ENCODE measurements at places on chromosomes 5 and 9.
A peak's percentile ranks its signal among the peaks of the same experiment; 100 is the strongest.

GRCh38 chr5:147203213-147203612 lies 31.6 kb upstream of the STK32A start:
- DNase-seq, result no peak

DNA sequence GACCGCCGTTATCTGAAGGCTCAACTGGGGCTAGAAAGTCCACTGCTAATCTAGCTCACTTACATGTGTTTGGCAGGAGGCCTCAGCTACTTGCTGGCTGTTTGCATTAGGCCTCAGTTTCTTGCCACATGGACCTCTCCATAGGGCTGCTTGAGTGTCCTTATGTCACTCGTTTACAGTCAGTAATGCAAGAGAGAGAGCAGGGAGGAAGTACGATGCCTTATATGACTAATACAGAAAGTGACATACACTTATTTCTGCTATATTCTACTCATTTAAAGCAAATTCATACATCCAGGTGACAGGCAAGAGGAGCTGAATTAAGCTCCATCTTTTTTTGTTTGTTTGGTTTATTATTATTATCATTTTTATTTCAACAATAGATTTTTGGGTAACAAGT lies 179.6 kb downstream of the LURAP1L start:
- no peak for DNase-seq

DNA sequence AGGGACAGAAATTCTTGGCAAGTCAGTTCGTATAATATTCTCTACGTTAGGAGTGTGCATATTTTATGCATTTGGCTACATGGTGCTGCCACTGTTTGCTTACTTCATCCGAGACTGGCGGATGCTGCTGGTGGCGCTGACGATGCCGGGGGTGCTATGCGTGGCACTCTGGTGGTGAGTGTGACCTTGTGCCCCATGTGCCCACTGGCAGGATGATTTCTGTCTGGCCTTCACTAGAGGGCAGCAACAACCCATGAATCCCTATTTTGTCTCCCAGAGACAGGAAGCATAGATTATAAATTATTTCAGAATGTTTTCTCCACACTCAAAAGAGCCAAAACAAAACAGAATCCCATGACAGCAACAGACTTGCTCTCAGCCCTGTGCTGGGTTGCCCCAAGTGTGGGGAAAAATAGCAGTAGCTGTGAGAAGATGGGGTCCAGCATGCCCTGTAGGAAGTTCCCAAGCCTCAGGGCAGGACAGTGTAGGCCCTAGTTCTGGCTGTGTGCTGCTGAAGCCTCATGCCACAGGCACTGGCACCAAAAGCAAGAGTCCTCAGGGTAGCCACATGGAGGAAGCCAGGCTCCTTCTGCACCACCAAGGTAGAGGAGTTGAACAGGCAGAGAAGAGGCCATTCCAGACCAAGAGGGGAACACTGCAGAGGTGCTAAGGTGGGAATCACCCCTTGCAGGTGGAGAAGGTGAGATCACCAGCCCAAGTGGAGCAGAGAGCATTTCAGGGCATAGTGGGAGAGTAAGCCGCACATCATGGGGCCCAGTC lies 16.0 kb downstream of the SLC22A5 start:
- DNase-seq, result no peak

DNA sequence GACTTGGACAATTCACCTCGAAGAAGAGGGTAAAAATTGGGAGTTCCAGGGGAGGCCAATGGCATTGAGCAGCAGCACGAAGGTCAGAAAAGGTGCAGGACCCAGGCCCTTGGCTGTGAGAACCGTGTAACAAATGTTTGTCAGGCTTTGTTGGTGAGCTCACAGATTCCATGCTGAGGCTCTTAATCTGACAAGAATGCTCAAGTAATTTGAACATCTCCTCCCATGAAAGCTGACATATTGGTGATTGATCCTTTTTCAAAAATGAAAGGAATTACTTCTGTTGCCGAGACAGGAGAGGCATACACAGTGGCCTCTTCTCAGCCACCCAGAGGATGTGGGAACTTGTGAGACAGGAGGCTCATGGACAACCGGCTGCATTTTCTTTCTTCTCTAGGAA lies 11.6 kb downstream of the RAI14 start:
- no peak for DNase-seq

DNA sequence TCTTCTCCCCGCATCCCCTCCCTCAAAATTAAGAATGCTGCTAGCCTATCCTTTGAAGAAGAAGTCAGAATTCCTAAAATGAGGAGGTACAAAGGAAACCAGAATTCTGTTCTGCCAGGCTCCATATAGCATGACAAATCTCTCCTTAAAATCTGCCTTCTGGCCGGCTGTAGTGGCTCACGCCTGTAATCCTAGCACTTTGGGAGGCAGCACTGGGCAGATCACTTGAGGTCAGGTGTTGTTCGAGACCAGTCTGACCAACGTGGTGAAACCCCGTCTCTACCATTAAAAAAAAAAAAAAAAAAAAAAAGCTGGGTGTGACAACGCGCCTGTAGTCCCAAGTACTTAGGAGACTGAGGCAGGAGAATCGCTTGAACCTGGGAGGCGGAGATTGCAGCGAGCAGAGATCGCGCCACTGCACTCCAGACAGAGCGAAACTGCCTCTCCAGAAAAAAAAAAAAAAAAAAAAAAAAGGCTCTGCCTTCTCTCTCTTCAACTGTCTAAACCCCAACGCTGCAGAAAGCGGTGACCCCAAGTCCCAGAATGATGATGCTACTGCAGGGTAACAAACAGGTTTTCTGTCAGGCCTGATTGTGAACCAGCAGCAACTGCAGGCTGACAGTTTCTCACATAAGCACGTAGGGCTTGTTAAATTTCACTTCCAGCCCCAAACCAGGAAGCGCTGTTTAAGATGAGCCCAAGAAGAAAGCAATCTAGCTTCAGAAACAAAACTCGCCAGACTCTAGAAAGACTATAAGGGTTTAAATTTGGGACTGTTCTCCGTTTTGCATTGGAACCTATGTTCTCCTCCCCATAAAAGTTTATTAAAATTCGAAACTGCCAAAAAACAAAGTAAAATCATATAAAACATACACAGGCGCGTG lies 963 bp upstream of the CAST start:
- DNase-seq, result peak; percentile 69

GRCh38 chr9:111937781-111938426 lies 41.3 kb downstream of the UGCG start:
- no peak for DNase-seq

GRCh38 chr5:132235340-132235739 lies 7.7 kb upstream of the P4HA2 start:
- no peak for DNase-seq

- no peak for DNase-seq
Measured at GRCh38 chr5:139149477-139150199, 48.5 kb downstream of the SIL1 start.

DNA sequence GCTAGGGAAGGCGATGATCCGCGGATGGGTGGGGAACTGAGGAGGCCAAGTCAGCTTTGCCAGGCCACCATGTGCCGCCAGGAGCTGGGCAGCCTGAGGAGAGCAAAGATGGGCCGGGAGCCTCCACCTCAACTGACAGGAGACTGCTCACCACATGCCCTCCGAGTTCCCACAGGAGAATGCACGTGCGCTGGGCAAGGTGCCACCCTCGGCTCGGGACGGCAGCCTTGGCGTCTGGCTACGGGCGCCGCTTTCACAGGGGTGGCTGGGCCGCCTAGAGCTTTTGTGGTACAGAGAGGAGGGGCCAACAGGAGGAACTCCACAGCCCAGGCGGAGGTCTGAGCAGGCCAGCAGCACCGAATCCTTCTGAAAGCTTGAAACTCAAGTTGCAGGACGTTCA lies 5.3 kb upstream of the TBC1D9B start:
- DNase-seq, result no peak

DNA sequence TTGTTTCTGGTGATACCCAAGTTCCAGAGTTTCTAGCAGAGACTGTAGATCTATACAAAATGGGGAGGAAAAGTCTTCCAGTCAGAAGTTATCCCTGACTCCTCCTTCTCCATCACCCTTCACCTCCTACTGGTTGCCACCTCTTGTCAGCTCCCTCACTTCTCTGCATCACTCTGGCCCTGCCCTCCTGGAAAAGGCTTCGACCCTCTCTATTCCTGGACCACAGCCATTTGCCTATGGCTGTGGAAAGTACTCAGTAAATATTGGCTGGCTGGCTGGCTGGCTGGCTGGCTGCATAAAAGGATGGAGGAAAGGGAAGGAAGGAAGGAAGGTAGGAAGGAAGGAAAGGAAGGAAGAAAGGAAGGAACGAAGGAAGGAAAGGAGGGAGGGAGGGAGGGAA lies 32.7 kb upstream of the ABCA1 start:
- no peak for DNase-seq

GRCh38 chr9:135886147-135886981 lies 21.0 kb downstream of the CAMSAP1 start:
- DNase-seq, result no peak

- no peak for DNase-seq
Measured at GRCh38 chr9:93077811-93078210, 18.2 kb upstream of the CARD19 start.

DNA sequence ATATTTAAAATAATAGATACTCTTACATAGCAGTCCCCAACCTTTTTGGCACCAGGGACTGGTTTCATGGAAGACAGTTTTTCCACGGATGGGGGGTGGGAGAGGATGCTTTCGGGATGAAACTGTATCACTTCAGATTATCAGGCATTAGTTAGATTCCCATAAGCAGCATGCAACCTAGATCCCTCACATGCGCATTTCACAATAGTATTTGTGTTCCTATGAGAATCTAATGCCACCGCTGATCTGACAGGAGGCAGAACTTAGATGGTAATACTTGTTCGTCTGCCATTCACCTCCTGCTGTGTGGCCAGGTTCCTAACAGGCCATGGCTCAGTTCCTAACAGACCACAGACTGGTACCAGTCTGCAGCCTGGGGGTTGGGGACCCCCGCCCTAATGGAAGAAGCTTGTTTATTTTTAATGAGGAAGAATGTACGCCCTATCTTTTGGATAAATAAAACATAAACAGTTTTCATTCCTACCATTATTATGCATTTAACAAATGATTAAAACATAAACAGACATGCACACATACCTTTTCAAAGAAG lies 187.7 kb downstream of the ZSWIM6 start:
- DNase-seq, result no peak

GRCh38 chr9:125434986-125435775 lies 173.6 kb downstream of the GAPVD1 start:
- DNase-seq, result no peak

DNA sequence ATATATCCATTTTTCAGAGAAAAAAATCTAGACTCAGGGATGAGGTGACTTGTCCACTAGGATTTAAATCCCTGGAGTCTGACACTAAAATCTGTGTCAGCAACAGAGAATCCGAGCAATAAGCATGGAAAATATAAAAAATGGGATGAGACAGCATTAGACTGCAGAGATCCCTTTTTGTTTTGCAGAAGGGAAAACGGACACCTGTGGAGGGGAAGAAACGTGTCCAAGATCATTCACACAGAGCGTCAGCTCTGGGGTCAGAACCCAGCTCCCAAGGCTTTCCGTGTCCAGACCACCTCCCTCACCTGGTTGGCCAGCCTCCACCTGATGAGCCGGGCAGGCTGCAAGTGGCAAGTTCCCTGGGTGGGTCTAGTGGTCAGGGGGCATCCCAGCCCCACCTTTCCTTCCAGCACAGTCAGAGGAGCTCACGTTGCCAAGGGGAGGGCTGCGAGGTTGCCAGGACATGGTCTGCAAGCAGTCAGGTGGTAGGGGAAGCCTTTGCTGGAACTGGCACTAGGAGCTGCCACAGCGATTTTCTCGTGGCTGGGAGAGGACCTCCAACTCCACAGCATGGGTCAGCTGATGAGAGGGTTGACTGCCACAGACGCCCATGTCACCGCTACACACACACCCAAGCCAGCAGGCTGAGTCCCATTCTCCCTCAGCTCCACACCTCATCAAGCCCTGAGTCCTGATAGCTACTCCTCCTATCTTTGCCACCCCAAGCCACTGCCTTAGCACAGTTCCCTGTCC lies 65.9 kb upstream of the CPLX2 start:
- no peak for DNase-seq

DNA sequence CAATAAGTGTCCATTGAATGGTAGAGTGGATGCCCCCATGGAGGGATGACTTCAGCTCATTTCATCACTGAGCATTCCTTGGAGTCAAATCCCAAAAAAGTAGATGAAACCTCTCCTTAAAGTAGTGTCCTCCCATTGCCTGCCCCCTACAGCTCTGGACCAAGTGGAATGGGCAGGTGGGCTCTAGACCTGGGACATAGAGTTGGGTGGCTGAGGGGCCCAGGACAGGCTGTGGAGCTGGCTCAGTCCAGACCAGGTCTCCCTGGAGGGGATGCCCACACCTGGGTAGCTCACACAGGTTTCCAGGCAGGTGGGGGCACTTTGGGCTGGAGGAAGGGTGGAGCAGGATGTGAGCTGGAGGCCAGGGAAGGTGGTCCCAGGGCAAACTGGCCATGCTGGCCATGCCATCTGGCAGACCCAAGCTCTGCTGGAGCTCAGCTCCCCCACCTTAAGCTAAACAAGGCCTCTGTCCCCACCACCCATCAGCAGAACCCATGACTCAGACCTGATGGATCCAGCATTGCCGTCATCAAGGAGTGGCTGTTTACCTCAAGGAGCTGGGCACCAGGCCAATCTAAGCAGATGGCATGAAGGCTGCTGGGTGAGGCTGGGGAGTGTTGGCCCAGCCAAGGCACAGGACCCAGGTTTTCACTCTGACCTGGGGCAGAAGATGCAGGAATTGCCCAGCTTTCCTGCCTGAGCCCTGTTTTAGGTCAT lies 6.2 kb upstream of the SPINK4 start:
- no peak for DNase-seq

GRCh38 chr5:447501-447900 lies 4.5 kb downstream of the EXOC3 start:
- DNase-seq, result no peak

DNA sequence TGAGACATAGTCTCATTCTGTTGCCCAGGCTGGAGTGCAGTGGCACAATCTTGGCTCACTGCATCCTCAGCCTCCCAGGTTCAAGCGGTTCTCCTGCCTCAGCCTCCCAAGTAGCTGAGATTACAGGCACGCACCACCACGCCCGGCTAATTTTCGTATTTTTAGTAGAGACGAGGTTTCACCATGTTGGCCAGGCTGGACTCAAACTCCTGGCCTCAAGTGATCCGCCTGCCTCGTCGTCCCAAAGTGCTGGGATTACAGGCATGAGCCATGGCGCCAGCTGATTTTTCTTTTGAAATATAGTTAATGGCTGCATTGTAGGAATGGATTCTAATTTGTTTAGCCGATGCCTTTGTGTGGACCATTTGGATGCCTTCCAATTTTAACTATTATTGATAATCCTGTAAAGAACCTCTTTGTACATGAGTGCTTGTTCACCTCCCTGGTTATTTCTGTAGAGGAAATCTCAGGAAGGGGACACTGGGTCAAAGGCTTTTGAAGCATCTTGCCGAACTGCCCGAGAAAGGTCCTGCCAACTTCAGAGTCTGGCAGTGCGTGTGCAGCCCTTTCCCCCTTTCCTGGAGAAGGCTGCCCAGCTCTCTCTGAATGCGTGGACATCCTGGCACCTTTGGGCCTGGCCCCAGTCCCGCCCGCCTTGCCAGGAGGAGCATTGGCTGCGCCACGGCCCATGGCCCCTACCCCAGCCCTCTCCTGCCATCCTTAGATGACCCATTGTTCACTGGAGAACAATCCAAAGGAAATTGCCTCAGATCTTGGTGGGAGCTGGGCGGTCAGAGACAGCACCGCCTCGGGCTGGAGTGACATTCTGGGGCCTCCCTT lies 8.9 kb upstream of the NUP214 start:
- no peak for DNase-seq

- no peak for DNase-seq
Measured at GRCh38 chr9:108631496-108632285, 224.1 kb downstream of the ACTL7B start.

- no peak for DNase-seq
Measured at GRCh38 chr9:4077499-4078102, 222.3 kb downstream of the GLIS3 start.

Data from right kidney (tissue), 9 donors.